Stimulated activated CD8-positive, alpha-beta memory T cell treated with anti-CD3 and anti-CD28 coated beads, Interleukin-2, amount 100 ng/mL, for 1 hour (primary cell): ENCODE measurements at places on chromosomes 16 and 17.

DNA sequence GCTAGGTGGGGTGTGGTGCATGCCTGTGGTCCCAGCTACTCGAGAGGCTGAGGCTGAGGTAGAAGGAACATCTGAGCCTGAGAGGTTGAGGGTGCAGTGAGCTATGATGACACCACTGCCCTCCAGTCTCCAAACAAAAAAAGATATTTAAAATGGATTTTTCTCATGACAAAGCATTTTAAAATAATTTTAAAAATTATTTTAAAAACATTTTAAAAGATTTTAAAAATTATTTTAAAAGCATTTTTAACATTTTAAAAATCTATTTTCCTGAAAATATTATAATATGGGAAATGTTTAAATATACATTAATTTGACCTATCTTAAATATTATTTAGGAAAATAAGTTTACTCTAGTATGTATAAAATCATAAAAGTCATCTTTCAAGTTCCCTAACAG is 26.8 kb downstream of the MED13 start:
- no peak for DNase-seq

DNA sequence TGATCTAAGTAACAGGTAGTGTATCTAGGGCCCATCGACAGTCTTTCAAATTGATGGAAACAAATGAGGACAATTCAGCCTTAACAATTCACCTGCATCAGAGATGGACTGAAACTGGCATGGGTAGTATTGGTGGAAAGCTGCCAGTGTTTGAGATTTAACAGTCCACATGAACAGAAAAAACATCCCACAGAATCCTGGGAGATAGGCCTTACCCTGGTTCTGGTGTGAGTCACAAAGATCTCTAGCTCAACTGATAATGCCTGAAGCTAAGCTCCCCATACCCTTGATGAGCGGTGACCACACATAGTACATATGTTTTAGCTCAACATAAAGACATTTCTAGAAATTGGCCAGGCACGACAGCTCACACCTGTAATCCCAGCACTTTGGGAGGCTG is 21.9 kb downstream of the CRK start:
- DNase-seq: no peak

GRCh38 chr17:45409659-45410076 is 23.0 kb downstream of the ARHGAP27 start:
- DNase-seq: no peak

DNA sequence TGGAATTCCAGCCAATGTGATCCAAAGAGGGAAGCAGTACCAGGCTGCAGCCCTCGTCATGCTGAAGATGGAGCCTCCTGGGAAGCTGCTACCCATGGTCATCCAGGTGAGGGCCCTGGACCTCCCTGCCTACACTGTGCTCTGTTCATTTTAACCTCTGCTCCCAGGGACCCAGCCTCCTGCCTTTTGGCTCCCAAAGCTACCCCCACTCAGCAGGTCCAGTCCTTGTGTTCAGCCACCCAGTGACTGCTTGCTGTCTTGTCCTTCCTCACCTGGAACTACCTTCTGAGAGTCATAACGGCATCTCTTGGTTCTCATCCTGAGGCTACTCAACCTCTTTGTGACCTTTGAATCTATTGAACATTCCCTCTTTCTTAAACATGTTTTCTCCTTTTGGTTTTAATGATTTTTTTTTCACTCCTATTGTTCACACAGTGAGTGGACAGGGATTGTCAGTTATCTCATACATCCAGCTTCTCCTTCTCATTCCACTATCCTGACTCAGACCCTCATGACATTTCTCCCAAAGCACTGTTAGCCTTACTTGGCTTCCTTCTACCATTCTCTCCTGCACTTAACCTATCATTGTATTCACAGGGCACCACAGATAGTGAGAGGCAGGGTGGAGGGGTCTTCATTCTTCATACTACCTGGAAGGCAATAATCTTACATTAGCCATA is 53.3 kb downstream of the GOSR1 start:
- no peak for DNase-seq

GRCh38 chr16:86034421-86034919 is 135.5 kb downstream of the IRF8 start:
- DNase-seq: no peak

DNA sequence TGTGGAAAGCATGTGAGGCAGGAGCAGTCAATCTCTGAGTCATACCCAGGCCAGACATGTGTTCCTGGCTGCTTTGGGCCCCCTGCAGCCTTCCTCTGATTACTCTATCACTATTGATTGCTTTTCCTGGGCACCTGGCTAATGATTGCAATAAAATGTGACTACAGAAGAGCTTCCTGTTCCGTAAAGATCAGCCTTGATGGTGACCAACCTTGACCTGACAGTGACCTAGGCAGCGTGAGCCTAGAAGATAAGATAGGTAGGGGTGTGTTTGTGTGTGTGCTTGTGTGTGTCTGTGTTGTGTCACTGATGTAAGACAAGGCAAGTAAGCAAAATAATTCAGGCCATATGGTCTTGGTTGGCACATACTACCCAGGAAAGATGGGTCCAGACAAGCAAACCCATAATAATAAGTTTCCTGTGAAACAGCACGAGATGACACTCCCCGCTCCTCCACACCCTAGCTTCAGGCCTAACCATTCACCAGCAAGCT is 367.7 kb upstream of the CDH11 start:
- DNase-seq: no peak

DNA sequence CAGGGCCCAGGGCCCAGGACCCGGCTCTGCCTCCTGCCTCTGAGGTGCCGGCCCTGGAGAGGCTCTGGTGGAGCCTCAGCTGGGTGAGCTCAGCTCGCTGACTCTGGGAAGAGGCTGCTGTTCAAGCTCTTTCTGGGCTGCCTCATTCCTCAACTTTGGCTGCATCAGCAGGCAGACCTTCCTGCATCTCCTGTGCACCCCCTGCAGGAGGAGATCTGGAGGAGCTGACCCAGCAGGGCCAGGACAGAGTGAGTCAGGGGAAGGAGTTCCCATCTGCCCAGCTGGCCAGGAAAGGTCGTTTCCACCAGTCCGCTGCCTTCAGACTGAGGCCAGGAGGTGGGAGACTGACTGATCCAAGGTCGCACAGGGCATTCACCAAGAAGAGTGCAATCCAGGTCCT is 10.7 kb downstream of the CRHR1 start:
- DNase-seq: no peak

GRCh38 chr16:64410306-64410705 is 711.6 kb downstream of the CDH11 start:
- no peak for DNase-seq

DNA sequence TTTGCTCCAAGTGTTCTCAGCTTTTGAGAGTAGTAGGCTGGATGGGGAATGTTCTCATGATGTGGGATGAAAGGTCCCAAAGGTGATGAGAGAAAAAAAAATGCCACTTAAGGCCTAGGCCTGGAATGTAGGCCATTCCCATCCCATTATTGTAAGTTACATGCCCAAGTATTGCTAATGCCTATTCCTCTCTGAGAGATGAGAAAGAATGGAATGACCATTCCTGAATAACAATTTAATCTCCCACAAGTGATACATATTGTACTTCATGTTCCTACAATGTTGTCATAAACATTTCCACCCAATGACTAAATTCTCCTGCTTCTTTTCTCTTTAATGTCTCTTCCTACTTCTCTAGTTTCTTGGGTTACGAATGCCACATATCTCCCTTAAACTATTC is 102.8 kb upstream of the KCNJ16 start:
- DNase-seq: no peak
